ENCODE measurements at places on chromosomes 7 and 10. TPM values are rescaled to one million over a fixed set of nuclear protein-coding genes. Genes with fewer than 3 reads are reported as not detected.

The COBL gene
- total RNA-seq = not detected

The SFXN4 gene
- total RNA-seq = 38.3 TPM

The RGR gene
- total RNA-seq = not detected

The ZNF25 gene
- 7.4 TPM for total RNA-seq

The SLC35G1 gene
- 2.8 TPM for total RNA-seq

The ERVW-1 gene
- not detected for total RNA-seq

The AKR1C3 gene
- total RNA-seq = 0.33 TPM

The DNAH11 gene
- 0.31 TPM for total RNA-seq

The IL15RA gene
- total RNA-seq = 20.1 TPM

The FOXI2 gene
- not detected for total RNA-seq

The ZNF488 gene
- total RNA-seq = 0.27 TPM

The FXYD4 gene
- total RNA-seq = not detected

The MCM10 gene
- total RNA-seq = 74.2 TPM

The INHBA gene
- not detected for total RNA-seq

The DYDC2 gene
- total RNA-seq = not detected

The GATA3 gene
- 47.4 TPM for total RNA-seq

The PIP gene
- not detected for total RNA-seq

The CARD11 gene
- 108 TPM for total RNA-seq

The CUBN gene
- 0.24 TPM for total RNA-seq

The SLC39A12 gene
- not detected for total RNA-seq

The HOXA10 gene
- not detected for total RNA-seq

The GHRHR gene
- not detected for total RNA-seq

The NRCAM gene
- total RNA-seq = 0.14 TPM

The LBX1 gene
- total RNA-seq = not detected

The CCDC172 gene
- total RNA-seq = not detected

The ASIC3 gene
- 5.3 TPM for total RNA-seq

The FAM13C gene
- not detected for total RNA-seq

The RSPH10B2 gene
- total RNA-seq = 0.24 TPM

The ANKRD22 gene
- total RNA-seq = 0.12 TPM

The HYAL4 gene
- total RNA-seq = not detected

The PON1 gene
- total RNA-seq = not detected

The TMEM213 gene
- 0.39 TPM for total RNA-seq

The TFR2 gene
- total RNA-seq = 9.9 TPM

The GPR26 gene
- not detected for total RNA-seq

The GJD4 gene
- total RNA-seq = not detected

The CLCN1 gene
- not detected for total RNA-seq

The BCCIP gene
- total RNA-seq = 96.3 TPM

The TSPAN15 gene
- total RNA-seq = 3.1 TPM

The PARP12 gene
- 26.7 TPM for total RNA-seq

The ZNF438 gene
- total RNA-seq = 3.7 TPM

The TWIST1 gene
- total RNA-seq = 4.1 TPM

The ACSM6 gene
- total RNA-seq = not detected

The CDH23 gene
- total RNA-seq = 2.6 TPM

The ACTA2 gene
- 18.6 TPM for total RNA-seq

The AHCYL2 gene
- total RNA-seq = 16.4 TPM

The HTR7 gene
- total RNA-seq = not detected

The PNLIPRP3 gene
- total RNA-seq = not detected
